ENCODE measurements at places on chromosomes 1 and 21. TPM values are rescaled to one million over a fixed set of nuclear protein-coding genes. Genes with fewer than 3 reads are reported as not detected.

DNA sequence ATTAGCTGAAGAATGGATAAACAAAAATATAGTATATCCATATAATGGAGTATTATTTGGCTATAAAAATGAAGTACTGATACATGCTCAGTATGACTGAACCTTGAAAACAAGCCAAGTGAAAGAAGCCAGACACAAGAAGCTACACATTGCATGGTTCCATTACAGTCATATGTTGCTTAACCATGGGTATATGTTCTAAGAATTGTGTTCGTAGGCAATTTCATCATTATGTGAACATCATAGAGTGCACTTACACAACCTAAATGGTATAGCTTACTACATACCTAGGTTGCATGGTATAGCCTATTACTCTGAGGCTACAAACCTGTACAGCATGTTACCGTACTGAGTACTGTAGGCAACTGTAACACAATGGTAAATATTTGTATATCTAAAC is 28.6 kb upstream of the FCAMR start:
- no peak for ATAC-seq

- ATAC-seq = no peak
These were observed 1.3 kb downstream of the C1orf210 start for GRCh38 chr1:43284065-43284464.

- no peak for ATAC-seq
These were observed 28.2 kb upstream of the DOCK7 start for GRCh38 chr1:62716397-62716796.

- peak; percentile 11 for ATAC-seq
These were observed 33.2 kb upstream of the RUNX3 start for GRCh38 chr1:24963099-24963872.

DNA sequence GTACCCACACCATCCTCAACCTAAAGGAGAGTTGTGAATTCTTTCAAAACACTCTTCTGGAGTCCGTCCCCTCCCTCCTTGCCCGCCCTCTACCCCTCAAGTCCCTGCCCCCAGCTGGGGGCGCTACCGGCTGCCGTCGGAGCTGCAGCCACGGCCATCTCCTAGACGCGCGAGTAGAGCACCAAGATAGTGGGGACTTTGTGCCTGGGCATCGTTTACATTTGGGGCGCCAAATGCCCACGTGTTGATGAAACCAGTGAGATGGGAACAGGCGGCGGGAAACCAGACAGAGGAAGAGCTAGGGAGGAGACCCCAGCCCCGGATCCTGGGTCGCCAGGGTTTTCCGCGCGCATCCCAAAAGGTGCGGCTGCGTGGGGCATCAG is 638 bp upstream of the OLIG2 start:
- peak; percentile 40 for ATAC-seq

DNA sequence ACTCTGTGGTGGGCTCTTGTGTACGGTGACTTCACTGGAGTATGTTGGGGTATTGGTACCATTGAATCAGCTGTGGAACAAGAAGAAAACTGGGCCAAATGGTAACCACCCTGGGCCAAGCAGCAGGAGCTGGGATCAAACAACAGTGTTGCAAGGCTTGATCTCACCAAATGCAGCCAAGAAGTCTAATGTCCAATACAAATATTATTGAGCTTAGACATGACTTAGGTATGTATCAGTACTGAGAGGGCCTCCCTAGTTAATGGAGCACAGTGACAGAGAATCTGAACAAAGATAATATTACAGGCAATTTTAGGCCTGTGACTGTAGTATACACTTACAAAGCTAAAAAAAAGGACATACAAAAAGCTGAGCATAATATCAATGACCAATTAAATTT is 604.8 kb downstream of the PLA2G4A start:
- no peak for ATAC-seq

- no peak for ATAC-seq
These were observed 97.6 kb downstream of the PDE4B start for GRCh38 chr1:65890201-65890843.

DNA sequence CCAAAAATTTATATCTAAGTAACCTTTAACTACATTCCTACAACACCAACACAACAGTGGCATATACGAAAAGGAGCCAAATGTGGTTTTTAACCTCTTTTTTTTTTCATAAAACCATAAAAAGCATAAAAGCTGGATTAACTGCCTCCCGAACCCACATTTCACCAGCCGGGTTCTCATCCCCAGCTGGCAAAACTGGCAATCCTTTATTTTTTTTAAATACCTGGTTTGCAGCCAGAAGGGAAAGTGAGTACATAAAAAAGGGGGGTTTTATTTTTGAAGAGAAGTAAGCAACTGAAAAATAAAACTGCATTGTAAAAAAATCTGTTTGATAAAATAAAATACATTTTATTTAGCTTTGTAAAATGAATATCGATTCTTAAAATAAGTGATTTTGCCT is 295.4 kb downstream of the AKT3 start:
- ATAC-seq = no peak

DNA sequence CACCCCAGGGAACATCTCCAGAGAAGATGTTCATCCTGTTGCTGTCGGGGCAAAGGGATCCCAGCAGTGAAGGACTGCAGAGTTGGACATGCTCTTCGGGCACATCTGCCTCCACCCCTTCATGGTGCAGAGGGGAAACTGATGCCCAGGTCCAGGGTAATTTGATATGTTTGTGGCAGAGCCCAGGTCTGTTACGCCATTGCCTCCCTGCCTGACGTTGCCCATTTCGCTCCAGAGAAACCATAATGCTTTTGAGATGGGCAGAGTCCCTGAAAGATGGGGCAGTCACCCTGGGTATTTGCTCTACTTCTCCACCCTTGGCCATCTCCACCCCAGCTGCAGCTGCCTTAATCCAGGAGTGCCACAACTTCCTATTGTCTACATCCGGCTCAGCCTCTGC is 290.4 kb upstream of the POU3F1 start:
- ATAC-seq = no peak

CFAP107 gene
- total RNA-seq = not detected

GRCh38 chr21:23792300-23792699 is 1815.0 kb downstream of the MRPL39 start:
- no peak for ATAC-seq

LEMD1 gene
- 31.7 TPM for total RNA-seq

DNA sequence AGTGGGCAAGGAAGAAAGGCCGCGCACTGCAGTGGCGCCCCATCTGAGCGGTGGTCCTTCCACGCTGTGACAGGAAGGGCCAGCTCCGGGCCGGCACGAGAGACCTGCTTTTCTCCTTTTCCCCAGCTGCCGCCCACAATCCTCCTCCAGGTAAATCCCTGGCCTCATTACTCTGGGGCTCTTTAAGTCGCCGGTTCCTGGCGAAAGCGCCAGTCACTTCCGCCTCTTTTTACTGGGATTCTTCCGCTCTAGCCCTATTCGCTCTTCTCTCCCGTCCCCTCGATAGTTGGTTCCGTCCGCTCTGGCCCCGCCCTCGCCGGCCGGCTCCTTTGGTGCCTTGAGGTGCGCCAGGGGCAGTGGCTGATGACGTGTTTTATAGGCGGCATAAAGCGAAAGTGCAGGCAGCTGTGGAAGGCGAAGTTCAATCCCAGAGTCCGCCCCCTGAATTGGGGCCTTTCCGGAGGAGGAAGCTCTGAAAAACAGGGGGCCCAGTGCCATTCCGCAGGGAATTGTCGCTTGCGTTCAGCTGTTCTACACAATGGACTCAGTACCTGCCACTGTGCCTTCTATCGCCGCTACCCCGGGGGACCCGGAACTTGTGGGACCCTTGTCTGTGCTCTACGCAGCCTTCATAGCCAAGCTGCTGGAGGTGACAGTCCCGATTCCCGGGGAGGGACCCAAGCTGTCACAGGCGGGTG is 26.2 kb downstream of the MIA3 start:
- peak; percentile 96 for ATAC-seq

DNA sequence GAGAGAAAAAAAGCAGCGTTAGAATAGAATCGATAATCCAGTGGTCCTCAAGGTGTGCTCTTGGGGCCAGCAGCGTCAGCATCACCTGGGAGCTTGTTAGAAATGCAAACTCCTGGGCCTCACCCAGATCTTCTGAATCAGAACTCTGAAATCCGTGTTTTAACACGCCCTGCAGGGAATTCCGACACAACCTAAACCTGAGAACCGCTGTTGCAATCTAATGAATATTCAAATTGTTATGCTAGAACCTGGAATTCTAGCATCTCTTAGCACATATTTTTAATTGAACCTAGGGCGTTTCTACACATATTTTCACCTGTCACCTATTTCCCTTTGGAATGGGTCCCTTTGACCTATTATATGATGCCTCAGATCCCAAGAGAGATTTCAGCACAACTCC is 175.7 kb downstream of the PSMG1 start:
- no peak for ATAC-seq

CLDN17 gene
- not detected for total RNA-seq

All from motor neuron (in vitro differentiated cells).